ENCODE measurements at places on chromosomes 7 and 10.

DNA sequence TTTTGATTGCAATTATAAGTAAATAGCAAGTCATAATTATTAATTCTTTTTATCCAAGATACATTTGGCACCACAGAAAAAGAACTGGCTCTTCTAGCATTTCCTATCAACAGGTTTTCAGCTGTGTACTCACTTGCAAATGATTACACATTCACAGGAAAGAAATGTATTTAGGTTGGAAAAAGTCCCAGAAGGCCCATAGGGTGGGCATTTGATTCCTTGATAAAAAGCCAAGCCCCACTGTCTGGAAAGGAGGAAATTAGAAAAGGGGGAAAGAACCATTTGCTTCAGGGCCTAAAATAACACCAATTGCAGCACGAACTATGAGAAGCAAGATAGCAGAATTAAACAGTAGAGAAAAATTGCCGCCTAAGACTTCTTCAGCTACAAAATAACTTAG is 80.8 kb upstream of the COL1A2 start:
- DNase-seq: no peak

- no peak for DNase-seq
Measured at GRCh38 chr7:105210721-105211205, 178.0 kb downstream of the SRPK2 start.

- DNase-seq: no peak
Measured at GRCh38 chr7:85177316-85177715, 9.5 kb downstream of the SEMA3D start.

DNA sequence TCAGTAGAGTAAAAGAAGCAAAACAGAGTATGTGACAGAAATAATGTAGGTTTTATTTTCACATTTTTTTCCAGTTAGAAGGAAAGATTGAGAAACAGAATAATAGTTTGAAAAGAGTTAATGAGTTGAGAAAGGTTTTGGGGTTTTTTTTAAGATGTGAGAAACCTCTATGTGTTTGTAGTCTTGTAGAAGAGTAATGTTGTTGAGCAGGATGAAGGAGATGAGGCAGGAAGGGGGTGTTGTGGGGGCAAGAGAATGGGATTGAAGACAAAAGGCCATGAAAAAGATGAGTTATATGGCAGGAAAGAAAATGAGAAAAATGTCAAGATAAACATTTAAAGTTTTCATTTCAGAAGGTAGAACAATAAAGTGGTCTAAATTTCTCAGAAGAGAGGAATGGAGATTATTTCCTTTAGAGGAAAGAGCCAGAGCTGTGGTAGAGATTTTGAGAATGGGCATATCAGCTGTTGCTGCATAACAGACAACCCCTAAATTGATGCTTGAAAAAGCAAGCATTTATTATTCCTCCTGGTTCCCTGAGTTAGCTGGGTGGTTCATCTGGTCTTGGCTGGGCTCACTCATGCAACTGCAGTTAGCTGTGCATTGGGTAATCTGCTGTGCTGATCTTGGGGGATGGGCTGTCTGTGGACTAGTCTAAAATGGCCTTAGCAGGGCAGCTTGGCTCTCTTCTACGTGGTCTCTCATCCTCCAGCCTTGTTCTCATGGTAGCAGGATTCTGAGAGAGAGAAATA is 27.1 kb downstream of the PCGF5 start:
- DNase-seq: no peak

GRCh38 chr7:20323595-20323994 is 7.1 kb upstream of the ITGB8 start:
- DNase-seq: no peak

DNA sequence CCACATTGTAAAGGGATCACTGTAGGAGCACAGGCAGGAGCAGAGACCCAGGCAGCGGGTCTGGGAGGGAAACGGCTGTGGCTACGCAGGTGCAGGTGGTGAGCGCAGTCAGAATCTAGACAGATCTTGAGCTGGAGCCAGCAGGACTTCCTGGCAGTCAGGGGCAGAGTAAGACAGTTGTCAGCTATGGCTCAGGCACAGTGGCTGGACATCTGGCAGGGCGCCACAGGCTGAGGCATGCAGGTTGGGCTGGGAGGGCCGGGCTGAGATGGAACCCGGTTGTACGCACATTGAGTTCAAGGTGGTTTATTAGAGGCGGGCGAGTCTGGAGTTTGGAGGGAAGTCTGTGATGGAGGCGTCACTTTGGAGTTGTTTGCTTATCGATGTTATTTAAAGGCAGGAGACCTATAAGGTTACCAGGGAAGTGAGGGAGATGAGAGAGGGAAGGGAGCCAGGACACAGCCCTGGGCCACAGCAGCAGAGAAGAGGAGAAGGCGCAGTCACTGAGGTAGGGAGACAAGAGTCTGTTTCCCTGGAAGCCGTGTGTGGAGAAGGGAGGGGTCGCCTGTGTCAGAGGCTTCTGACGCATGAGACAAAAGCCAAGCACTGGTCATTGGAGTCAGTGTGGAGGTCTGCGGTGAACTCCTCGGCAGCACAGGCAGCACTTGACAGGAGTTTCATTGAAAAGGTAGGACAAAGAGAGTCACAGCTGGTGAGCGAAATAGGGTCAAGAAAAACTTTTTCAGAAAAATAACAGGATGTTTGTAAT is 73.8 kb downstream of the LANCL2 start:
- DNase-seq: no peak

- no peak for DNase-seq
Measured at GRCh38 chr7:69467826-69468225, 130.4 kb upstream of the AUTS2 start.

- no peak for DNase-seq
Measured at GRCh38 chr7:77497079-77497478, 40.0 kb upstream of the PTPN12 start.

DNA sequence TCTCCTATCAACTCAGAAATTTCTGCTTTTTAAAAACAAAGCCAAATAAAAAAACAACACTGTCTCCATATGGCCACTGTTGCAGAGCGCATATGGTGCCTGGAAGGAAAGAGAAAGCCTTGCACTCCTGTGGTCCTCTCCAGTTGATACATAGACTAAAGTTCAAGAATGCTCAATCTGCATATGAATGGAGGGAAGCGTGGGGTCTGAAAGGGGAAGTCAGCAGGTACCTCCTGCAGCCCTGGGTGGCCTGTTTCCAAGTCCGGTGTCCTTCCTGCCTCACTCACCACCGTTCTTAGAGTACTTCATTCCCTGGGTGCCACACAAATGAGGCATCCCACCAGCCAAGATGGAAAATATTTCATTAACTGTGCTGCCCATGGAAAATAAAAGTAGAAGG is 138.3 kb upstream of the PALS2 start:
- no peak for DNase-seq

DNA sequence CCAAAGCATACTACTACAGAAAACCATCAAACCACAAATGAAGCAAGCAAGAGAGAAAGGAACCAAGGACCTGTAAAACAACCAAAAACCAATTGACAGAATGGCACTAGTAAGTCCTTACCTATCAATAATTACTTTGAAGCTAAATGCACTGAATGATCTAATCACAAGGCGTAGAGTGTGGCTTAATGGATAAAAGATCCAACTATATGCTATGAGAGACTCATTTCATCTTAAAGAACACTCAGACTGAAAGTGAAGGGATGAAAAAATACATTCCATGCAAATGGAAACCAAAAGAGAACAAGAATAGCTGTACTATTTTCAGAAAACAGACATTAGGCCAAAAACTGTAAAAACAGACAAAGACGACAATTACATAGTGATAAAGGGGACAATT is 70.7 kb downstream of the CRPPA start:
- no peak for DNase-seq

GRCh38 chr10:122282909-122283308 is 11.8 kb downstream of the BTBD16 start:
- DNase-seq: no peak

- no peak for DNase-seq
Measured at GRCh38 chr10:79940431-79940830, 8.5 kb downstream of the SFTPD start.

DNA sequence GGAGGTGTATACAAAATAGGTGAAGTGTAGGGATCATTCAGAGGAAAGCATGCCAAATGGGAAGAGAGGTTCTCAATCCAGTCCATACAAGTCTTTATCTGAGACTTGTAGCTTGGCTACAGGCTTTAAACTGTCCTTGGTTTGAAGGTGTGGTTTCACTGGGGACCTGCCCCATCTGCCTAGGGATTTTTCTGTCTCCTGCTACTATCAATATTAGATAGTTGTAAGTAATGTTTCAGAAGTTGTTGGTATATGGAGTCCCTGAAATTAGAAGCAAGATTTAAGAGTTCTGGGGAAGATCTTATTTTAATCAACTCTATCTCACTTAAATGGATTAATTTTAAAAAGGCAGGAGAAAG is 100.9 kb downstream of the ANKRD7 start:
- no peak for DNase-seq

DNA sequence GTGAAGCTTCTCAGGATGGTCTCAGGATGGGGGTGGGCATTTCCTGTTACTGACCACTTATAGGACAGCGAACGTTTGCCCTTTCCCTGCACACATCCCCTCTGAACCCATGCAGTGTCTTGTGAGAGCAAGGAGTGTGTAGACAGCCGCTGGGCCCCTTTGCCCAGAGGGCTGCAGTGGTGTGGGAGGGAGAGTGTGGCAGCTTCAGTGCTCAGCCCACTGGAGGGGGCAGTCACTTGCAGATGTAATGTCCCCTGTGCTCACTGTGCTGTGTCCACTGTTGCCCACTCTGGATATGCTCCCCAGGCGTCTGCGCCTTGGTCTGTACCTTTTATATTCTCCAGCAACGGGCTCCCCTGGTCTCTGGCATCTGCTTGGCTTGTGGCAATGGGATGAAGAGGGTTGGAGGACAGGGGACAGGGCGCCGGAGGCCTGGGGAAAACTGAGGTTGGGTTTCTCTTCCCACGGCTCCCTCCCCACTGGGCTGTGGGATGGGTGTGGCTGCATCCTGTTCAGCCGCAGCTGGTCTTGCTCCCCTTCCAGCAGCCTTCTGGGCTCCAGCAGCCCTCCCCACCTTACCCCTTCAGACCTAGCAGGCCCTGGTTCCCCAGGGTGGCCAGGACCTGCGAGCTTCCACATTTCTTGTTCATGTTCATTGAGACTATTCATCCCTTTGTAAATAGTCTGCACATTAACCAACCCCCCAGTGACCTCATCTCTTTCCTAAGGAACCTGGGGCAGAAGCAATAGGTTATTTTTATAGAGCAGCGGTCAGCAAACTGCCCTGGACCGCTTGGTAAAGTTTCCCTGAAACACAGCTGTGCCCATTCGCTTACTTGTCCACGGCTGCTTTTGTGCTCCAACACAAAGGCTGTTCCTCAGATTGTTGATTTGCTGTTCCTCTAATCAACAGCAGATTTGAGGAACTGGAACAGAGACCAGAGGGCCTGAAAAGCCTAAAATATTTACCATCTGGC is 6.1 kb downstream of the ZNF789 start:
- no peak for DNase-seq

DNA sequence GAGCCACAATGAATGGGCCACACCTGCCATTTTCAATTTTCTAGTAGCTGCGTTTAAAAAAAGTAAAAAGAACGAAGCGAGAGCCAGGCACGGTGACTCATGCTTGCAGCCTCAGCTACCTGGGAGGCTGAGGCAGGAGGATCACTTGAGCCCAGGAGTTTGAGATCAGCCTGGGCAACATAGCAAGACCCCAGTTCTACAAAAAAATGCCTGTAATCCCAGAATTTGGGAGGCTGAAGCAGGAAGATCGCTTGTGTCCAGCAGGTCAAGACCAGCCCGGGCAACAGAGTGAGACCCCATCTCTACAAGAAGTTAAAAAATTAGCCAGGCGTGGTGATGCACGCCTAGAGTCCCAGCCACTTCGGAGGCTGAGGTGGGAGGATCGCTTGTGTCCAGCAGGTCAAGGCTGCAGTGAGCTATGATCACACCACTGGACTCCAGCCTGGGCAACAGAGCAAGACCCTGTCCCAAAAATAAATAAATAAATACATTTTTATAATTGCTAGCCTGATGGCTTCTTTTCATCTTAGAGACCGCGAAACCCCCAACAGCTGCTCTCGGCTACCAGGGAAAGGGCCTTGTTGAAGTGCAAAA is 32.1 kb downstream of the MICALL2 start:
- DNase-seq: no peak

GRCh38 chr7:115410972-115411686 is 489.2 kb downstream of the MDFIC start:
- DNase-seq: no peak

GRCh38 chr10:22451346-22451745 is 106.0 kb downstream of the SPAG6 start:
- no peak for DNase-seq

DNA sequence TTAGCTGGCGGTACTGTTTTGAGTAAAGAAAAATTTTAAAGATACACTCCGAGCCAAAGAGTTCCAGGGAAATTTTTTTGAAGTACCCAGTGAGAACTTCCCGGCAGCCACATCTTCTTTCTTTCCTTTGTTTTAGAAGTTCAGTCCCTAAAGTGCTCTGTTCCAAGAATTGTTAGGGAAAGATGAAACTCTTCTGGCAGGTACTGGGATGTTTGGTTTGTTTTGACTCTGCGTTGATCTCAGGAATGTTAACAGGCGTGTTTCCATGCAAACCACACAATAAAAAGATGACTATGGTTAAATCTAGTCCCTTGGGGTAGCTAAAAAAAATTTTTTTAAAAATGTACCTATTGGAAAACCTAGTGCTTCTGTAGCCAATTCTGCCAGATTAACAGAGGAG is 224.7 kb upstream of the PHYHIPL start:
- DNase-seq: no peak

GRCh38 chr7:55563596-55564325 is 8.5 kb downstream of the VOPP1 start:
- DNase-seq: no peak

DNA sequence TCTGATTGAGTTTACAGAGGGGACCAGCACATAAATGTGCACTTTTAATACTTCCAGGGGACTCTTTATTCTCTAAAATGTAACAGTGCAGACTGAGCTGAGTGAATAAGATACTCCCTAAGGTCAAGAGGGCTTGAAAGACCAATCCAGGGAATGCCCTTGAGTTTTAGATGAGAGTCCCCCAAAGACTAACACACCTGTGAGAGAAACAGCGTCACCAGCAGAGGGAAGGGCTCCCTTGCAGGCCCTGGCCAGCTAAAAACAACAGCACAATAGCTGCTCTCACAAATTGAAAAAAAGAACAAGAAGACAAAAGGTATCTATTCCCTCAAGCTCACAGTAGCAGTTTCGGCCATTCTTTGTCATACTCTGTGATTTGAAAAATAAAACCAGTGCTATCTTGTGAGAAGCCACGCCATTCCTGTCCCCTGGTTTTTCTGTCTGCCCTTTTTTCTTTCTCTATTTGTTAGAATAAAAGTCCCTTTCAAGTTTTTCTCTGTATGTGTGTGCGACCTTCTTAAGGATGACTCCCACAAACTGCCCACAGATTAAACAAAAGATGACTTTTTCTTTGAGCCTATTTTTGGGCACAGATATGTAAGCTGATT is 230.4 kb upstream of the BMPER start:
- DNase-seq: no peak

GRCh38 chr7:156435486-156436231 is 204.9 kb upstream of the RNF32 start:
- DNase-seq: no peak

DNA sequence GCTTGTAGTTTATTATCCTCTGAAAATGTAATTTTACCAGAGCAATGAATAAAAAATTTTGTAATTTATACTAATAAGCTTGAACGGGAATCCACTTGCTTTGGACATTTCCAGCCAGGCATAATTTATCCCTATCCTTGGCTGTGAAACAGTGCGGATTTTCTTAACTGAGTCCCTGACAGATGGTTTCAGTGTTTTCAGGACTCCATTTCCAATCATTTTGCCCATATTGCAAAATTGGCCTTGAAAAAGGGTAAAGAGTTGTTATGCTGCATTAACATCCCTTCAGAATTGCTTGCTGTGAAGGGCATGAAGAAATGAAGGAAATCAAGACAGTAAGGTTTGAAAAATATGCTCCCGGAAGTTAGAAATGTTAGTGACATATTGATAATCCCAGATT is 57.7 kb downstream of the NXPH1 start:
- no peak for DNase-seq
